ENCODE measurements at places on chromosomes 1 and 21. TPM values are rescaled to one million over a fixed set of nuclear protein-coding genes. Genes with fewer than 3 reads are reported as not detected.
A peak's percentile ranks its signal among the peaks of the same experiment; 100 is the strongest.

DNA sequence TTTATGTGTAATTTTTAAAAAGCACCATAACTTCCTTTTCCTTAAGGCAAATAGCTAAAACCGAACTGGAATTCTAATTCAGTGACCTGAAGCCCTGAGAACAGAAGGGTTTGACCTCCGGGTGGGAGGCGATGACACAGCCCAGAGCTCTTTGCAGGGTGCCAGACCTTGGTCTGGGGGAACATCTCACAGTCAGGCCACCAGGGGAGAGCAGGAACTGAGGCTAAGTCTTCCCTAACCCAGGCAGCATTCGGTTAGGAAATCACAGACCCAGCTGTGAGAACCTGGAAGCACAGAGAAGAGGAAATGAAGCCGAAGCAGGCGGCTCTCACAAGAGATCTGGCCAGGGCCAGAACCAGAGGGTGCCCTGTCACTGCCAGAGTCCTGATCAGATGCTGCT lies 444.8 kb downstream of the TTLL7 start:
- DNase-seq, result no peak

KLHL12 gene
- 34.4 TPM for polyA plus RNA-seq

TGFBR3 gene
- polyA plus RNA-seq, result 99.1 TPM

DNA sequence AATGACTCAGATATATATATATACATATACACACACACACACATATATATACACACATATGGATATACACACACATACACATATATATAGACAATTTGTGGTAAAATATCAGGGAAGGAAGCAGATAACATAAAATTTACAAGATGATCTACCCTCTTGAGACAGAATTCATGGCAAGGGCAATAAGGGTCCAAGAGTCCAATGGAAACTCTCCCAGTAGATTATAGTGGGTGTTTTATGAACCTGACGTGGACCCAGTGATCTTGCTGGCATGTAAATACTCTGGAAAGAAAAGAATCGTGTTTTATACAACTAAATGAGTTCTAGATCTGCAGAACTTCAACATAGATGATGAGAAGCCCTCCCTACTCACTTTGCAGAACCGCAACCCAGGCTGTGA lies 49.3 kb downstream of the DENND1B start:
- DNase-seq, result no peak

DNA sequence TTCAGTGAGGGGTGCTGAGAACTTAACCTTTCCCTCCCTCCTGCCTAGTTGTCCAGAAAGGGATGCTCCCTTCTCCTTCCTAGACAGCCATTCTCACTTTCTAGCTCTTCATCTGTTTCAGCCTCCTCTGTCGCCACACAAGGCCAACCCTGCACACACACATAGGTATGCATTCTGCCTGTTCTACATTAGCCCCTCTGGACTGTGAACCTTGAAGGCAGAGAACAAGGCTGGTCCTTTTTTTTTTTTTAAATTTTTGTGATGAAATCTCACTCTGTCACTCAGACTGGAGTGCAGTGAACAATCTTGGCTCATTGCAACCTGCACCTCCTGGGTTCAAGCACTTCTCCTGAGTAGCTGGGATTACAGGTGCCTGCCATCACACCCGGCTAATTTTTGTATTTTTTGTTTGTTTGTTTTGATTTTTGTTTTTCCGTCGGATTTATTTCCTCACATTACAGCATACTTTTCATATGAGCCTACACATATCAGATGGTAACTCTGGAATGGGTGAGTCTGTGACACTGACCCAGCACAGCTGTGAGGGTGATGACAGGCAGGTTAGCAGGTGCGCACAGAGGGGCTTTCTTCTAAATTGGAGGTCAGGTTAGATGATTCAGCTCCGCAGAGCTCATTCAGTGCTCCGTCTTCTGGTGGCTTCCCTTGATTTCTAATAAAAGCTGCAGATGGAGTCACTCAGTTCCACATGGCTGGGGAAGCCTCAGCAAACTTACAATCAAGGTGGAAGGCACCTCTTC lies 4.9 kb upstream of the AKR1A1 start:
- no peak for DNase-seq

TEDDM1 gene
- 0.23 TPM for polyA plus RNA-seq

DNA sequence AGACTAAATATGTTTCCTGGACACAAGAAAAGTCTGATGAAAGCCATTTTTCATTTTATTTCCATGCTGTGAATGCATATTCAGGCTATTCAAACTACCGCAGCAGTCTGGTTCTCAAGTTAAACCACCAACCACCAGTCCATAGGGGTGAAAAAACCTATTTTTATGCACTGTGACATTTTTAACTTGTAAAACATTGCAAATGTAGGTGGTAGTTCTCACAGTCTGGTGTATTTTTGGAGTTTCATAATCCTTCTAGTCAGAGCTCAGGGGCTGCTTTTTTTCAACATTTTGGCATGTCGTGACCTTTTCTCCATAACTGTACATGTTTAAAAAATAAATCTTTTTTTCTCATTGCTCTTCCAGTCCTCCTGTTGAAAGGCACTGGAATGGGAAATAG lies 907.6 kb upstream of the ADGRL2 start:
- no peak for DNase-seq

C1orf94 gene
- not detected for polyA plus RNA-seq

DNA sequence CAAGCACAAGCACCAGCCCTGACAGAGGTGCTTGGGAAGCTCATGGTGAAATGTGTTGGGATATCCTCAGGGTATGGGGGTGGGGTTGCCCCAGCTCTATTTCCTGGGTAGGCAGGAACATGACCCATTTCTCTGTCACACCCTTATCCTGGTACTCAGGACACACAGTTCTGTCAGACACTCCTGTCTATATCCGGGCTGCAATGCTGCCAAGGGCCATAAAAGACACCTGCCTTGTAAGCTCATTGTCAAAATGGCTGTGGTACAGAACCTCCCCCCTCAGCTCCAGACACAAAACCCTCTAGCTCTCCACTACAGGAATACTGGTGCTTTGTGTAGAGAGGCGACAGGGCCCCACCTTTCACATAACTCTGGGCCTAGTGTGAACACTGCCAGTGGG lies 636.7 kb downstream of the PLA2G4A start:
- DNase-seq, result no peak

- DNase-seq, result no peak
Measured at GRCh38 chr1:55197099-55197498, 18.1 kb downstream of the USP24 start.

GRCh38 chr1:119873135-119874015 lies 22.9 kb downstream of the ADAM30 start:
- no peak for DNase-seq

GRCh38 chr1:93979040-93979717 lies 69.9 kb upstream of the GCLM start:
- no peak for DNase-seq

SLAMF7 gene
- 0.55 TPM for polyA plus RNA-seq

RUNX1 gene
- 1.5 TPM for polyA plus RNA-seq

KRTAP10-7 gene
- not detected for polyA plus RNA-seq

SAMD11 gene
- 44.0 TPM for polyA plus RNA-seq

ARMH1 gene
- polyA plus RNA-seq, result 4.9 TPM

DNA sequence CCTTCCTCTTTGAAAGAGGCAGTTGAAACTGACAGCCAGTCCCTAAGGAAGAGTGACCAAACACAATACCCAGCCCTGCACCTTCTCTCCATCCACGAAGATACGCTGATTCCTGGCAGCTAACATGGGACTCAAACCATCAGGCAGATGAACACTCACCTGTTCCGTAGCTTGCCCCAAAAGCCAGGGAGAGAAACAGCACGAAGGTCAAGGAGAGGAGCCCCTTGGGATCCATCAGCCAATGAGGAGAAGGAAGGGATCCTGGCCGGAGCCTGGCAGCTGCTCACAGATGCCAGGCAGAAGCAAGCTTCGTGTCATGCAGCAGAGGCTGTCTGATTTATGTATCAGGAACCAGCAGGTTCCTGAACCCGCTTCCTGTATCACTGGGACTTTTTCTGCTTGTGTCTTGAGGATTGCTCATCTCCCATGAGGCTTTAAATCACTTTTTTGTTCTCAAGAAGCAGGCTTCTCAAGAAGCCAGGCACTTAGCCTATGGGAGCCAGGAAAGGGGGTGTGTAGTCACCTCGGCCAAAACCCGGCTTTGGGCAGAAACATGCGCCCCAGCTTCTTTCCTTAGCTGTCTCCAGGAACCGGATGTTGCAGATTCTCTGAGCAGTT lies at the start of gene SLAMF1:
TSS of gene SLAMF1 (minus strand) at position 334 of the 618 bp plus-strand sequence. CDS start at position 235, 99 bp downstream.
- no peak for DNase-seq

DNA sequence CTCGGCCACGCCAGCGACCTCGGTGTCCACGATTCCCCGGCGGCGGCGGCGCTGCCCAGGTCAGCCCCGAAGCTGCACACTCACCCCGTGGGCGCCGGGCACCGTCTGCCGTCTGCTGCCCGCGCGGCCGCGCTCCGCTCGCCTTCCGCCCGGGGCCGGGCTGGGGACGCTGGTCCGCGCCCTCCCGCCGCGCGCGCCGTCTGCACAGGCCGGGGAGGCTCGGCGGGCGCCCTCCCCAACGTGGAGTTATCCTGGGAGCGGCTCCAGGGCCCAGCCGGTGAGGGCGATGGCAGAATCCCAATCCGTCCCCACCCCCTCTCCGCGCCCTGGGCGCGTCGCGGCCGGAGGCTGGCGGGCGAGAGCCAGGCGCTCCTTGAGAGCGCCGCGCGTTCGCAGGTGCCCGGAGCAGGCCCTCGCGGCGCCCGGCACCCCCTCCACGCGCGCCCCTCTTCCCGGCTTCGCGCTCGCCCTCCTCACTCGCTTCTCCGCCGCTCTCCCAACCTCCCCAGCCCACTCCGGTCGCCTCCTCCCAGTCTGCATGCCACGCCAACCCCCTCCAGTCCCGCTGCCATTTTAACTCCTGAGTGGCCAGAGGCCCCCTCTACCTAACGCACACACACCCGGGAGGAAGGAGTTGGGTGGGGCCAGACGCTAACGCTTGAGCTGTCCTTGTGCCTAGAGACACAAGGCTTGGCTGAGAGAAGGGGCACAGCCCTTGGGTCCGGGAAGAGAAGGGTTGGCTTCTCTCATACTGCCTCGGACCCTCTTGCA lies at the start of gene LRRN2:
TSS of gene LRRN2 (minus strand) at position 503 of the 771 bp plus-strand sequence. CDS start 65,746 bp downstream, outside the sequence.
- DNase-seq, result no peak

- DNase-seq, result peak; percentile 51
Measured at GRCh38 chr1:158087320-158087927, 93.3 kb upstream of the CD1D start.

RBM15 gene
- polyA plus RNA-seq, result 12.8 TPM

DNA sequence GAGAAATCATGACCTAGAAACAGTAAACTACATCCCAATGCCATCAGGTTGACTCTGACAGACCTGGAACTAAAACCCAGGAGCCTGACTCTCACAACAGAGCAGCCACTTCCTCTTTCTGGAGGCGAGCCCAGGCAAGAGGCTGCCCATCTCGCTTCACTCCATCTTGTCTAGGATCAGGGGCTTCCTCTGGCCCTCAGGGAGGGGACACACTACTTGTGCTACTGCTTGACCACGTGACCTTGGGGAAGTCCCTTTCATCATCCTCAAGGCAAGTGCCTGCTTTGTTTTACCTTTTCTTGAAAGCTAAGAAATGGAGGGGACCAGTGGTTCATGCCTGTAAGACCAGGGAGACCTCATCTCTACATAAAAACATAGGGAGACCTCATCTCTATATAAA lies 2.6 kb upstream of the TENT5B start:
- no peak for DNase-seq

All from left renal cortex interstitium (tissue), 4 donors.